ENCODE measurements at places on chromosomes 5 and 9. TPM values are rescaled to one million over a fixed set of nuclear protein-coding genes. Genes with fewer than 3 reads are reported as not detected.

- no peak for DNase-seq
Measured at GRCh38 chr9:127537014-127537413, 75.1 kb upstream of the STXBP1 start.

CER1 gene
- total RNA-seq: not detected

DNA sequence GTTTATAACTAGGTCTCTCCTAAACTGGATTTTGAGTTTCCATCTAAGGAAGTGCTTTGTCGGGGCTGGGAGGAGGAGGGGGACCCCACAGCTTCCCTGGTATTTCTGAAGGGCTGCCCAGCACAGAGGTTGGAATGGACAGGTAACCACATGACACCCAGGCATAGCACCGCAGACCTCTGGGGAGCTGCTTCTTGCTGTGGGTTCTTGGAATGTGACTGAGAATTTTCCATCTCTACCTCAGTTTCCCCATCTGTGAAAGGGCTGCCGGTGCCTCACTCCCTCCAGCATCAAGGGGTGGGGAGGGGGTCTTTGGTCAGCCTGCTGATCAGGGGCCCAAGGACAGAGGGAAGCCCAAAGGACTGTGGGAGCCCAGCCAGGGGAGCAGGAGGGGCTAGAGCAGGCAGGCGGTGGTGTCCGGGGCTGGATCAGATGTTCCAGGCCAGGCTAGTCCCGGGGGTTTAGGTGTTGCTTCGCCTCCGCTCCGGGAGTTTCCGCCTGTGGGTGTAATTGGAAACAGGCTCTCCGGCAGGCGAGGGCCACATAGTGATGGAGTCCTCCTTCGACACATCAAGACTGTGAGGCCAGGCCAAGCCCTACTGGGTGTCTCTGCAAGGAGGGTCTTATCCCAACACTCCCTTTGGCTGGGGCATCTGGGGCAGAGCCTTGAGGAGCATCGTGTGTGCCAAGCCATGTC, 3.3 kb downstream of the OLFML2A start:
- no peak for DNase-seq

GABRA6 gene
- total RNA-seq: not detected

GPRIN1 gene
- not detected for total RNA-seq
